ENCODE measurements at places on chromosomes 16 and 17. TPM values are rescaled to one million over a fixed set of nuclear protein-coding genes. Genes with fewer than 3 reads are reported as not detected.
A peak's percentile ranks its signal among the peaks of the same experiment; 100 is the strongest.

TUBB3 gene
- 140 TPM for total RNA-seq

CD300LG gene
- not detected for total RNA-seq

DNA sequence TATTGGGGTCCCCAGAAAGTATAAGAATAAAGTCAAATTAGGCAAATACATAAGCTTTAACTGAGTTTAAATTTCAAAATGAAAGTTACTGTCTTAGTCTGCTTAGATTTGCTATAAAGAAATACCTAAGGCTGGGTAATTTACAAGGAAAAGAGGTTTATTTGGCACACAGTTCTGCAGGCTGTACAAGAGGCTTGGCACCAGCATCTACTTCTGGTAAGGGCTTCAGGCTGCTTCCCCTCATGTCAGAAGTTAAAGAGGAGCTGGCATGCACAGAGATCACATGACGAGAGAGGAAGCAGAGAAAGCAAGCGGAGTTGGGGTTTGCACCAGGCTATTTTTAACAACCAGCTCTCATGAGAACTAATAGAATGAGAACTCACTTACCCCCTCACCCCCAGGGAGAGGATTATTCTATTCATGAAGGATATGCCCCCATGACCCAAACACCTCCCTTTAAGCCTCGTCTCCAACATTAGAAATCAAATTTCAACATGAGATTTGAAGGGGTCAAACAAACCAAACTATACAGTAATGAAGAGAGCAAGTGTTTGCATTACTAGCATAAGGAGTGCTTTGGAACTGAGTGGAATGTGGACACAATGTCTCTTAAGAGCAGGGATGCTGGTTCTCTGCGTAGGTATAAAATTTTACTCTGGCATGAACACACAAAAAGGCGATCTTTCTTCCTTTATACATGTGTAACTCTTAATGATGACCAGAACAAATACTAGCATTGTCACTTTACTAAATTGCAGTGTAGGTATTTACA is 292.8 kb upstream of the PMFBP1 start:
- no peaks in the 10 kb centered on the region for H3K36me3 ChIP-seq
- no peak for DNase-seq
- H3K27ac ChIP-seq, result no peak overlapping the region
- H3K4me3 ChIP-seq, result peak overlapping the region; percentile 19
- peaks cover 6% of the 10 kb centered on the region for H3K27me3 ChIP-seq

TBC1D3I gene
- total RNA-seq, result not detected

CCL15 gene
- not detected for total RNA-seq

DNA sequence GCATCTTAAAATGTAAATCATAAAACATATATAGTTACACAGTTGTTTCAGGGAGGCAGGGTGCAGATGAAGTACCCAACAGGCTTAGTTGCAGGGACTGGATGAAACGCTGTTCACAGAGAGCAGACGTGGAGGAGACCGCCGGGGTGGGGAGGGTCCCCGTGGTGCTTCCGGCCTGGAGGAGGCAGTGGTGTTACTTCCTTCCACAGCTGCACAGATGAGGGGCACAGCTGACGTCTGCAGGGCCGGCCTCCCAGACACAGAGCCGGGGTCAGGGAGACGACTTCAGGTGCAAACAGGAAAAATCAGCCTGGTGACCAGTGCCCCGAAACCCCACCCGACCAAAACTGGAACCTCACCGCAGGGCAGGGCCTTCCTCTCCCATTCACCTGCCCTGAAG is 17.1 kb downstream of the SPIRE2 start:
- H3K27ac ChIP-seq, result no peak overlapping the region
- no peaks in the 10 kb centered on the region for H3K27me3 ChIP-seq
- H3K4me3 ChIP-seq, result no peak overlapping the region

DNA sequence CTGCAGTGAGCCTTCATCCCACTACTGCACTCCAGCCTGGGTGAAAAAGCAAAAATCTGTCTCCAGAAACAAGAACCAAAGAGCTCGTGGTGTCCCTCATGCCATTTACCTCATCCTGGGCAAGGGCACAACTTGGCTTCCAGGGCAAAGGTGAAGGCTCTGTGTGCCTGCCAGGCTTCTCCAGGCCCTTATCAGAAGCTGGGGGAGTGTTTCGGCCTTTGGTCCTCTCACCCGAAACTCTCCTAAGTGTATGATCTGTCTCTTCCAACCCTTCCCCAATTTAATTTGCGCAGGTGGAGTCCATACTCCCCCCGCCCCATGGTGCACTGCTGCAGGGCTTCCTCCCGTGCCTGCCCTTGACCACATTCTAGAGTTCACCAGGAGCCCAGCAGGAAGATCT is 1.1 kb downstream of the CES2 start:
- DNase-seq, result no peak
- peaks cover 14% of the 10 kb centered on the region for H3K4me1 ChIP-seq
- H3K27ac ChIP-seq, result no peak overlapping the region

- peaks cover 46% of the 10 kb centered on the region for H3K36me3 ChIP-seq
- H3K27me3 ChIP-seq, result no peaks in the 10 kb centered on the region
- no peak overlapping the region for H3K27ac ChIP-seq
Observed at GRCh38 chr16:75621170-75621477, 2.0 kb downstream of the ADAT1 start.

PRSS21 gene
- total RNA-seq, result not detected

- H3K4me3 ChIP-seq, result no peak overlapping the region
- DNase-seq, result no peak
- H3K27me3 ChIP-seq, result peaks cover 5% of the 10 kb centered on the region
- no peak overlapping the region for H3K27ac ChIP-seq
- no peaks in the 10 kb centered on the region for H3K4me1 ChIP-seq
Observed at GRCh38 chr17:74244128-74244527, 29.9 kb upstream of the DNAI2 start.

DNA sequence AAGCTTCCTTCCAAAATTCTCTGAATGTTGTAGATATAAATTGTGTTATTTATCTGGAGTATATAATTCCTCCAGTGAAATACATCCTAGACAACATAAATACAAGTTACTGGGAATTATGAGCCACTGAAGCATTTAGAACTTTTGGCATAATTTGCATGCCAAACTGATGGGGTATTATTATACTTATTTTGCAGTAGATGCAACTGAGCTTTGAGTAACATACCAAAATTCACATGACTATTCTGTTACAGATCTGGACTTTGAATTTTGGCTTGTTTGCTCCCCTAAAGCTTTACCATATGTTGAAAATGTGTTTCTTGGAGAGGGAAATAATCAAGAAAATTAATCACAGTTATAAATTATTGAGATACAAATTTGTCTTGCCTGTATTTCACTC is 372.5 kb downstream of the CDH11 start:
- no peaks in the 10 kb centered on the region for H3K4me1 ChIP-seq
- no peak overlapping the region for H3K4me3 ChIP-seq
- H3K27me3 ChIP-seq, result no peaks in the 10 kb centered on the region
- H3K36me3 ChIP-seq, result no peaks in the 10 kb centered on the region
- no peak overlapping the region for H3K27ac ChIP-seq
- no peak for DNase-seq

DHRS7C gene
- total RNA-seq, result not detected

DNA sequence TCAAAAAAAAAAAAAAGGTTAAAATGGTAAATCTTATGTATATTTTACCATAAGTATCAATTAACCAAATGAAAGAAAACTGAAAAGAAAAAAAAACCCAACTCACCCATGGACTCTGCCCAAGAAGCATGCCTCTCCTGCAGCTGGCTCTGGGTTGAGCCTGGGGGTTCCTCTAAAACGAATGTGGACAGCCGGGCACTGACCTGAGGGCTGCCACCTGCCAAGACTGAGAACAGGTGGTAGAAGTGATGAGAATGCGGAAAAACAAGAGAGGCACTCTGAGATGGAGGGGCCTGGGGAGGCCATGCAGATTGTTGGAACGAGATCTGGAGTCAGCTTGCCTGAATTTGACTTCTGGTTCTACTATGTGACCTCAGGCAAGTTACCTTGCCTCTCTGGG is 85.5 kb upstream of the MSI2 start:
- H3K4me3 ChIP-seq, result no peak overlapping the region
- H3K27ac ChIP-seq, result no peak overlapping the region
- no peaks in the 10 kb centered on the region for H3K4me1 ChIP-seq
- DNase-seq, result no peak

- DNase-seq, result peak; percentile 80
- peaks cover 13% of the 10 kb centered on the region for H3K4me1 ChIP-seq
- H3K27ac ChIP-seq, result no peak within 1 kb of the TSS
- H3K27me3 ChIP-seq, result no peaks in the 10 kb centered on the region
- H3K36me3 ChIP-seq, result no peaks in the 10 kb centered on the region
Observed at GRCh38 chr17:47957591-47958490, at the start of gene PRR15L. TSS of gene PRR15L (minus strand) at chr17:47957883. CDS start at chr17:47953234, 4,649 bp downstream.

TP53TG3 gene
- not detected for total RNA-seq

DNA sequence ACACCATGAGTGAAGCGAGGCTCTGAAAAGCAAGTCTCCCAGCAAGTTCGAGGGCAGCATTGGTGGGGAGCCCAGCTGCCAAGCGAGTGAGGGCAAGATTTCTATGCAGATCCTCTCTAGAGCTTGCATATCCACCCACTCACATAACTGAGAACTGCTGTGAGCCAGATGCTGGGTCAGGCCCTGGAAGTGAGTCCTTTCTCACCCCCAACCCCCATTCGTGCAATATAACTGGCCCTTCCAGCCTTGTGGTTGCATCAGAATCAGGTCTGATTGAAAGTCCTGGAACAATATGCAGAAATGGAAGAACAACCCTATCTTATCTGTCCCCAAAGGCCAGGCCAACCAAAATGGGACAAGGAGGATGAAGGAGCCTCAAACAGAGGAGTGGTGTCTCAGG is 146.6 kb downstream of the IRX5 start:
- DNase-seq, result no peak
- no peaks in the 10 kb centered on the region for H3K36me3 ChIP-seq
- H3K4me3 ChIP-seq, result no peak overlapping the region
- no peak overlapping the region for H3K27ac ChIP-seq
- no peaks in the 10 kb centered on the region for H3K27me3 ChIP-seq

GRCh38 chr17:77968788-77969187 is 10.3 kb downstream of the TNRC6C start:
- H3K4me1 ChIP-seq, result no peaks in the 10 kb centered on the region
- H3K4me3 ChIP-seq, result no peak overlapping the region
- no peaks in the 10 kb centered on the region for H3K27me3 ChIP-seq

CSH1 gene
- total RNA-seq, result 1.6 TPM

DNA sequence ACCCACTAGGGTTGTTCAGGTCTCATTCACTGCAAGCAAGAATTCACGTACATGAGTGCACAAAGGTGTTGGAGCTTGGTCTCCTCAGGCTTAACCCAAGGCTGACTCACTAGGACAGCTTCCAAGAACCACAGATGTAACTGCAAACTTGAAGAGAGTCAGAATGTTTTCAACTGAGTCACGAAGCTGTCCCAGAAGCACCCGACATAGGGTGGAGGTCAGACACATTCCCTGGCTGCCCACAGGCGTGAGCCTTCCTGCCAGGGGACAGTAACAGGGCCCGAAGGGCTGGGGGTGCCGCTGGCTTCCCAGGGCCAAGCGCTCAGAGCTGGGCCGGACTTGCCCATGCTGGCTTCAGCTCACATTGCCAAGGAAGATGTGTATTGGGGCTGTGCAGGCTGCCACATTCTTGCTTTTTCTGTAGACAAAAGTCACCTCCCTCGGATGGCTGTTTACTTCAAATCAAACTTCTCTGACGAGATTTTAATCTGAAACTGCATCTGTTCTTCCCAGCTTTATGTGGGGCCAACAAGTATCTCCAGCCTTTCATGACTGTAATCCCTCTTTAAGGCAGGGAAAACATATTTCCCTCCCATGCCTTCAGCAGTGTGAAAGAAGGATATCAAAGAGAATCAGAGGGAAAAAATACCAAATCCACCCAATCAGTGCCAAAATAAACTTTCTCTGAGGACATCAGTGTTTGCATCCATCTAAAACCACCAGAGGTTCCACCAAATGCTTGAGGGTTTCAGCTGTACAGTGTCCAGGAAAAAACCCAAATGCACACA is 14.3 kb downstream of the CMTM3 start:
- no peak overlapping the region for H3K27ac ChIP-seq
- H3K4me3 ChIP-seq, result peak overlapping the region; percentile 21
- peaks cover 59% of the 10 kb centered on the region for H3K4me1 ChIP-seq
- no peak for DNase-seq

- peak; percentile 98 for DNase-seq
- peaks cover 5% of the 10 kb centered on the region for H3K4me1 ChIP-seq
- H3K4me3 ChIP-seq, result peak within 1 kb of the TSS; percentile 94
- H3K27me3 ChIP-seq, result no peaks in the 10 kb centered on the region
- peaks cover 26% of the 10 kb centered on the region for H3K36me3 ChIP-seq
Observed at GRCh38 chr17:3845621-3846436, at the start of gene NCBP3. TSS of gene NCBP3 (minus strand) at chr17:3846246. CDS start at chr17:3846223, 23 bp downstream.

DNA sequence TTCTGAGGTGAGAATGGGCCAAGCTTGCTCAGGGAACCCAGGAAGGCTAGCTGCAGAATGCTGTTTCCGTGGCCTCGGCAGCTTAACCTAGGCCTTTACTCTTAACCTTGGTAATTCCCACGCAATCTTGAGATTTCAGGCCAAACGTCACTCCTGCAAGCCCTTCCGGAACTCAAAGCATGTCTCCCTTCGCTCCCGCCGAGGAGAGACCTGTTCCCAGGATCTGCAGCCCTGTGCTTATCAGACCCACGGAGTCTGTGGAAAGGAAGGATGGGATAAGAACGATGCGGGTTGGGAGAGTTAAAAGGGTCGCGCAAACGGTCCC is 524 bp upstream of the ZFP3 start:
- DNase-seq, result no peak
- no peaks in the 10 kb centered on the region for H3K4me1 ChIP-seq
- no peaks in the 10 kb centered on the region for H3K27me3 ChIP-seq
- H3K36me3 ChIP-seq, result no peaks in the 10 kb centered on the region
- no peak overlapping the region for H3K27ac ChIP-seq

DHRS13 gene
- 23.8 TPM for total RNA-seq

METTL16 gene
- total RNA-seq, result 50.4 TPM

- no peak overlapping the region for H3K4me3 ChIP-seq
- H3K36me3 ChIP-seq, result peaks cover 70% of the 10 kb centered on the region
- H3K4me1 ChIP-seq, result peaks cover 5% of the 10 kb centered on the region
- no peak overlapping the region for H3K27ac ChIP-seq
- no peaks in the 10 kb centered on the region for H3K27me3 ChIP-seq
Observed at GRCh38 chr16:11734653-11735043, 8.0 kb downstream of the TXNDC11 start.

Data from endodermal cell (in vitro differentiated cells).